CD4-positive, alpha-beta T cell treated with Interleukin-2 at 100 ng/mL for 4 hours (primary cell): ENCODE measurements at places on chromosomes 1 and 21.
A peak's percentile ranks its signal among the peaks of the same experiment; 100 is the strongest.

DNA sequence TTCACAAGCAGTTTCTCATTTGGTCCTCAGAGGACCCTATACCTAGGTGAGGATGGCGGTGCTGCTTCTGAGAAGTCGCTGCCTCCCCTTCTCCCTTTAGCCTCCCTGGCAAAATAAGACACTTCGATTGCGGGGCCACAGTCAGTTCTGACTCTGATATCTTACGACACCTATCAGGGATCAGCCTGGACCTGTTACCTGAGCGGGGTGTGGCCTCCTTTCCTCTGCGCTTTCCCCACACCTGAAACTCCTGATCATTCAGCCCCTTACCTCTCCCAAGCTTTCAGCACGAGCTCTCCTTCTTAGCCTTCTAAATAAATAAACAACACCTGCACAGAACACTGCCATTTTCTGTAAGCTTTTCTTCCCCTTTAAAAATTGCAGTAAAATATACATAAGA, 24.6 kb upstream of the GPR137B start:
- no peak for DNase-seq

- DNase-seq, result no peak
These were observed 14.9 kb downstream of the ETS2 start for GRCh38 chr21:38820471-38821239.

DNA sequence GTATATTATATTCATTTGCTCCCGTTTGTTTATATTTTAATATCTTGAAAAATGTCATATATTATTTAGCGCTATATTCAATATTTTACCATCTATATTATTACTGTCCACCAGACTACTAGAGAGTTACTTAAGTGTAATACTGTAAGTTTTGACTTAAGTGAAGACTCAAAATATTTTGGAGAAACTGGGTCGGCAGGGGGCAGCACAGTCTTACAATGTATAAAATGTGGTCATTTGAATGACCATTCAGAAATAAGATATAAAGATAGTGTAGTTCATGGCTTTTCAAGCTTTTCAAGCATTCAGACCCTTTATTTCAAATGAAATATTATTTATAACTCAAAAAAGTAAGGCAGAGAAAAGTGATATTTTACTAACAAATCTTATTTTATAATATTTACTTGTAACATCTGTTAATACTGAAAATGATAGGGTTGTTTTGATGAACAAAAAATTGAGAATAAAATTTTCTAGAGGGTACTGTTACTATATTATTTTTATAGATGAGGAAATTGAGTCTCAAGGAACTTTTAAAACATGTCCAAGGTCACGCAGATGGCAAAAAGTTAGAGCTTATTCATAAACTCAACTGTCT, 89.0 kb upstream of the SERTAD4 start:
- peak; percentile 25 for DNase-seq

- no peak for DNase-seq
These were observed 738.0 kb downstream of the PTPRU start for GRCh38 chr1:29974316-29974724.

- DNase-seq, result peak; percentile 36
These were observed 9.3 kb upstream of the HES5 start for GRCh38 chr1:2539312-2539907.

DNA sequence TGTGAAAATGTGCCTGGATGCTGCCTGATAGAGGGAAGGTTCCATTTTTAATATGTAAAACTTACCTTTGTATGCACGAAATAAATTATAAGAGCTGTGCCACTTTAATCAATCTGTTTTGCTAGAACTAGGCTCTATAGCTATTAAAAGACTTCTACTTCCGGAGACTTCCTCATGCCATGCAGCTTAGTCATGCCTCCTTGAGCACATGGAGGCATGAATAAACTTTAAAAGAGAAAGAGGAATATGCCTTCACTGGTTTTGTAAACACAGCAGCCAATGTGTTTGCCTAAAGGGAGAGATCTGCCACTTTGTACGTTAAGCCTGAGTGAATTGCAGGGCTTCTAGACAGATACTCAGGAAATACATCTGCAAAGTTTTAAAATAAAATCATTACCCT, 604.6 kb downstream of the LRRIQ3 start:
- DNase-seq, result no peak

DNA sequence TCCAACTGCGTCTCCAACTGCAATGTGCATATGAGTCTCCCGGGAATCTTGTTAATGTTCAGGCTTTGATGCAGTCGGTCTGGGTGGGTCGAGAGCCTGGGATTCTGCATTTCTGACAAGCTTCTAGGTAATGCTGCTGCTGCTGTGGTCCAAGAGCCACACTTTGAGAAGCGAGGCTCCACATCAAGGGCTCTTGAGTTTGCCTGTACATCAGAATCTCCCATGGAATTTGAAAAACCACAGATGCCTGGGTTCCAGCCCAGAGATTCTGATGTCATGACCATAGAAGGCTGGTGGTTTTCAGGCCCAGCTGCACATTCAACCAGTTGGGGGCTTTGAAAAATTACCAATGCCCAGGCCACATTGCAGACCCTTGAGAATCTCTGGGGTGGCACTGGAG, 93.9 kb upstream of the TARDBP start:
- no peak for DNase-seq

GRCh38 chr1:225595452-225595851, 57.5 kb downstream of the ENAH start:
- DNase-seq, result no peak

DNA sequence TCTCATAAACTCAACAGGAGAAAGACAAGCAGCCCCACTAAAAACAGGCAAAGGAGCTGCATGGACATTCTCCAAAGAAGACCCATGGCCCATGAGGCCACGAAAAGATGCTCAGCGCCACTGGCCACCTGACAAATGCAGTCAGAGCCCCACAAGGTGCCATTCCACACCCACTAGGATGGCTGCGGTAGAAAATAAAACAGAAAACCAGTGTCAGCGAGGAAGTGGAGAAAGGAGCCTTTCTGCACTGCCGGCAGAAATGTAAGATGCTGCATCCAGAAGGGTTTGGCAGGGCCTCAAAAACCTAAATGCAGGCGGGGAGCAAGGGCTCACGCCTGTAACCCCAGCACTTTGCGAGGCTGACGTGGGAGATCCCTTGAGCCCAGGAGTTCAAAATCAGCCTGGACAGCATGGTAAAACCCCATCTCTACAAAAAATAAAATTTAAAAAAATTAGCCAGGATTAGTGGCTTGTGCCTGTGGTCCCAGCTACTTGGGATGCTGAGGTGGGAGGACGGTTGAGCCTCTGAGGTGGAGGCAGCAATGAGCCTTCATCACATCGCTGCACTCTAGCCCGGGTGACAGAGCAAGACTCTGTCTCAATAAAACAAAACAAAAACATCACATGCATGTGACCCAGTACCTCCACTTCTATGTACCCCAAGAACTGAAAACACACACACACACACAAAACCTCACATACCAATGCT, 4.2 kb downstream of the WNT9A start:
- no peak for DNase-seq

- no peak for DNase-seq
These were observed 10.3 kb downstream of the RUNX1 start for GRCh38 chr21:35038772-35039319.

DNA sequence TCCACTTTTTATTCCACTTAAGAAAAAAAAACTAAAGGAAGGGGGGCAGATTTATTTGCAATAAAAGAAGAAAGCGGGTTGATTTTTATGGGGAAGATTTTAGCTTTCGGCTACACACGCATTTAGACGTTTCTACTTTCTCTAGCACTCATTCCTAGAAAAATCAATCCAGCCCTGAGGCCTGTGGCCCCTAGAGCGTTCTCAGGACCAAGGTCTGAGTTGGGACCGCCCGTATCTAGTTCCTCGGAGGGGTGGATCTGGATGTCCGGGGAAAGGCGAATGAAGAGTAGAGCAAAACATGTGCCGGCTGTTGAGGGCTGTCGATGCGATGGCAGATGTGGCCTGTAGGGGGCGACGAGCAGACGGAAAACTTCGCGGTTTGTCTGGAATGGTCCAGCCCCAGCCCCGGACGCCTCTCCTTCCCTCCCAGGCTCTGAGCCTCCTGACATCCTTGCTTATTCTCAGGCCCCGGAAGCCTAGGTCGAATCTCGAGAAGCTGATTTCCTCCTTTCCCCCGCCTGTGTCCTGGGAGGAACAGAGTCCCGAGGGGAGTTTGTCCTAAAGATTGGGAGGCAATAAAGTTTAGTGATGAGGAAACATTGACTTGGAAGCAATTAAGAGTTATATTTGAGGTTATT, 5.2 kb downstream of the FOXD3 start:
- DNase-seq, result peak; percentile 42

DNA sequence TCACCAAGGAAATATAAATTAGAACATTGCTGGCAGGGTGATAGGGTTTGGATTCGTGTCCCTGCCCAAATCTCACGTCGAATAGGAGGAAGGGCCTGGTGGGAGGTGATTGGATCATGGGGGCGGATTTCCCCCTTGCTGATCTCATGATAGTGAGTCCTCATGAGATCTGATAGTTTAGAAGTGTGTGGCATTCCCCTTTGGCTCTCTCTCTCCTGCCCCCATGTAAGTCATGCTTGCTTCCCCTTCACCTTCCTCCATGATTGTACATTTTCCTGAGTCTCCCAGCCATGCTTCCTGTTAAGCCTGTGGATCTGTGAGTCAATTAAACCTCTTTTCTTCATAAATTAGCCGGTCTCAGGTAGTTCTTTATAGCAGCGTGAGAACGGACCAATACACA, 60.6 kb downstream of the VPS26C start:
- DNase-seq, result no peak

DNA sequence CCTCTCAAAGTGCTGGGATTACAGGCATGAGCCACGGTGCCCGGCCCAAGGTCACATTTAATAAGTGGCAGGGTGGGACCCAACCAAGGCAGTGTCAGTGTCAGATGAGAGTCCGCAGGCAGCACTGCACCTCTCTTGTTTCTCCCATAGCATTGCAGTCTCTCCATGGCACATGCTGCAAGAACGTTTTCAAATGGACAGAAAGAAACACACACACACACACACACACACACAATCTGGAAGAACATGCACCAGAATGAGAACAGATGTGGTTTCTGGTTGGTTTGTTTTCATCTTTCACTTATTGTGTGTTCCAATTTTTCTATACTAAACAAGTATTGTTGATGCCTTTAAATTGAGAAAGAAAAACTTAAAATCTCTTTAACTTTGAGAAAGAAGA, 126.5 kb downstream of the SYF2 start:
- no peak for DNase-seq

DNA sequence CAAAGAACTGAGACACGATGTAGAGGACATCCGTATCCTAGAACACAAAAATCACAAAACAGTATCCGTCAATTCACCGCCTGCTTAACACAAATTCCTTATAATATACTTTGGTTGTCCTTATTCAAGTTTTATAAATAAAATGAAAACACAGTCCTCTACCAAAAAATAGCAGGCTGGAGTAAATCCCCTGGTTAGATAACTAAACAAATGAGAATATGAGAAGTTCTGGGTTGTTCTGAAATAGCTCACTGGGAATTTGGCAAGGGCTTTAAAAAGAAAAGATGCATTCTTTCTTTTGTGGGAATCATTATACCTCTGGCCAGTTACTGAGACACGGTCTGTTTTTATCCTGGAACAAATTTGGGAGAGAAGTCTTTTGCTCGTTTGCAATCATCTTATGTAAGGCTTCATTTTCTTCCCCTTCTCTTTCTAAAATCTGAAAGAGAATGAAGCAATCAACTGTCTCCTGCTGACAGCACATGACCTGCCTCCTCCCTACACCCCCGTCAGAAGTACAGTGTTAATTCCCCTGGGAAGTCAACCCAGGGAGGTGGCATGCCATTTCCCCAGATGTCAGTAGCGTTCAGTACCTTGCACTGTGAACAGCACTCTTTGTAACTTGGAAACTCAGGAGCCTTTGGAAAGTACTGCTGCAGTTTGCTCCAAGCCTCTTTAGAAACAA, 37.1 kb upstream of the RAP1GAP start:
- no peak for DNase-seq

- no peak for DNase-seq
These were observed 9.5 kb downstream of the SIPA1L2 start for GRCh38 chr1:232620356-232620969.

DNA sequence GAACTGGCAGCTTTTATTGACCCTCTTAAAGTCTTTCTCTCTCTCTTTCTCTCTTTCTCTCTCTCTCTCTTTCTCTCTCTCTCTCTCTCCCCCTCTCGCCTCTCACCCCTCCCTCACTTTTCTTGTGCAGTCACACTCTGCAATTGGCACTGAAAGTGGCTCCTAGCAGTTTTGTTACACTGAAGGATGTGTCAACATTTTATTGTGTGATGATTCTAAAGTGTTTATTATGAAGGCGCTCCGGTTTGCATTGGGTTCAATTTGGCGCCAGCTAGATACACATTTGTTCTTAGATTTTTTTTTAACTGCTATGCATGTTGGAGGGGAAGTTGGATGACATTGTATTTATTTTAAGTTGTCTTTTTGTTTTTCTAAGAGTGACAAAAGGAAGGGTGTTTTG, 64.0 kb upstream of the CHRM3 start:
- DNase-seq, result no peak

GRCh38 chr1:113676524-113676923, 82.8 kb downstream of the PHTF1 start:
- no peak for DNase-seq

DNA sequence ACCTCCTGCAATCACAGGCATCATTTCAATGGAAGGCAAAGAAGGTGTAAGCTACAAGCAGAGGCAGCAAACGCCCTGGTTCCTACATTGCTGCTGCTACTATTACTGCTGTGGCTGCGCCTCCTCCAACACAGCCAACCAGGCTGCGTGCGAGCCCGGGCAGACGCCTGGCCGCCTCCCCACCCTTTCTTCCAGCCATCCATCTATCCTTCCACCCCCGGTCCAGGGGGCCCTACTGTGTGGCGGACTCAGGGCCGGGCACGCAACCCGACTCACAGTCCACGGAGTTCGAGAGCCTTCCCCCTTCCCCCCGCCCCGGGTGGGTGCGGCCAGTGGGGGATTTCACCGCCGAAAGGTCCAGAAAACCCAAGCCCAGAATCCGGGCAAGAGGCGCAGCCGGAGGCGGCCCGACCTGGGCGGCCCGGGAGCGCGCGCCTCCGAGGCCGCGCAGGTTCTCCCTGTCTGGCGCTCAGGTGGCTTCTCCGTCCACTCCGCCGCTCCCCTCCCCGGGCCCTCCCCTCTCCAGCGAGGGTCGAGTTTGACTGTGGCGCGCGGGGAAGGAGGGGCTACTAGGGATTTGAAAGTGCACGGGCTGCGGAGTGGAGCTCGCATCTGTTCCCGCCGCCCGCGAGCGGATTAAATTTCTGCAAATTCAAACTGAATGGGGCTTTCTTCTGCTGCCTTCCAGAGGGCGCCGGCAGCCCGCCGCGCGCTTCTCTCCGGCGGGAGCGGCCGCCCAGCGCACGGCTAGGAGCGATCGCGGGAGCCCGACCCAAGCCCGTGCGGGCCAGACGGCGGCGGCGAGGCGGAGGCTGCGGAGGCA, at the start of gene HUNK:
Gene HUNK (plus strand): TSS at position 569 of the 823 bp plus-strand sequence. CDS start 655 bp downstream, outside the sequence.
- DNase-seq, result no peak

DNA sequence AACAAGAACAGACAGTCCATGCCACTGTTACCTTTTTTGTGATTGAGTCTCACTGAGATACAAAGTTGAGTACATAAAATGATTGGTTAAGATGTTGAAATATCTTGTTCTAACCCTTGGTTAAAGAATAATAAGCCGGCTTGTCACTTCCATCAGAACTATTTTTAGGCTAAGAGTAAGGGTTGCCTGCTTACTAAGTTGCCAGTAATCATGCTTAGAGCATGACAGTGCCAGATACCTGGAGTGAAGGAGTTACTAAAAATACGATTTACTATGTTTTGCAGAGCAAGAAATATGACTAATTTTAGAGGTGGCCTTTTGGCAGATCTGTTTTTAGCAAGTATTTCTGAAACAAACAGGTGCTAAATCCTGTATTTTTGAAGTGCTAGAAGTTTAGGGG, 6.0 kb downstream of the HUNK start:
- DNase-seq, result no peak
